ENCODE measurements at places on chromosomes 5 and 9.

GRCh38 chr5:37506722-37507121 is 127.6 kb downstream of the WDR70 start:
- no peak for DNase-seq

GRCh38 chr5:6812800-6813731 is 99.8 kb downstream of the TENT4A start:
- no peak for DNase-seq

DNA sequence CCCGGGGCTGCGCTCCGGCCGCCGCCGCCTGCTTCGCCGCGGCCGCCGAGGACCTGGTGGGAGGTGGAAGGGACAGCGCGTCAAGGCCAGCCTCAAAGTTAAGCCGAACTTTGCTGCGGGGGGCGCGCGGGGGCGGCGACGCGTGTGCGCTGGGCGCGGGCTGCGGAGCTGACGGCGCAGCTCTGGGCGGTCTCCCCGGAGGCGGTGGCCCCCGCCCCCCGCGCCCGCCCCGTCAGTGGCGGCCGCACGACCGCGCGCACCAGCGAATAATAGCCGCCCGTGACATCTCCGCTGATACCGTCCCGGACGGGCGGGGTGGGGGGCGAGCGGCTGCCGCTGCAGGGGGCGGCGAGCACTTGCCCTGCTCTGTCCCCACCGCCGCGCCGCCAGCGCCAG is 579 bp upstream of the FAM78A start:
- DNase-seq = no peak

DNA sequence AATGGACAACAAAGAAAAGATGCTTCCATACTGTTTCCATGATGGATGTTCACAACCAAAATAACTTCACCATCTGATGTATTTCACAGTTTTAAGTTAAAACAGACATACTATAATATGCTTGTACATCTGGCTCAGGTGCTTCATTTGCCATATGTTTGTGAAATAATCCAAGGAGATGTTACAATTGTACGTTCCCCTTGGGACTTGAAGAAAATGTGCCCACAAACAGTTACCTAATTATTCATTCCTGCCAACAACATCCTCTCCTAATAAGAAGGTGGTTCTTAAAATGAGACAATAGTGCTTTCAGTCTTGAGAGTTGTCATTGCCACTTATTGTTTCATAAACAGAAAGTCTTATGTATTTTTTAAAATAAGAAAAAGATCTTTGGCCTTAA is 33.1 kb upstream of the SMARCA2 start:
- DNase-seq = no peak

GRCh38 chr5:132226516-132227234 is 978 bp downstream of the P4HA2 start:
- DNase-seq = no peak

GRCh38 chr9:129270205-129270604 is 92.1 kb upstream of the IER5L start:
- DNase-seq = peak; percentile 43

- no peak for DNase-seq
Observed at GRCh38 chr5:168916266-168916665, 337.1 kb upstream of the PANK3 start.

DNA sequence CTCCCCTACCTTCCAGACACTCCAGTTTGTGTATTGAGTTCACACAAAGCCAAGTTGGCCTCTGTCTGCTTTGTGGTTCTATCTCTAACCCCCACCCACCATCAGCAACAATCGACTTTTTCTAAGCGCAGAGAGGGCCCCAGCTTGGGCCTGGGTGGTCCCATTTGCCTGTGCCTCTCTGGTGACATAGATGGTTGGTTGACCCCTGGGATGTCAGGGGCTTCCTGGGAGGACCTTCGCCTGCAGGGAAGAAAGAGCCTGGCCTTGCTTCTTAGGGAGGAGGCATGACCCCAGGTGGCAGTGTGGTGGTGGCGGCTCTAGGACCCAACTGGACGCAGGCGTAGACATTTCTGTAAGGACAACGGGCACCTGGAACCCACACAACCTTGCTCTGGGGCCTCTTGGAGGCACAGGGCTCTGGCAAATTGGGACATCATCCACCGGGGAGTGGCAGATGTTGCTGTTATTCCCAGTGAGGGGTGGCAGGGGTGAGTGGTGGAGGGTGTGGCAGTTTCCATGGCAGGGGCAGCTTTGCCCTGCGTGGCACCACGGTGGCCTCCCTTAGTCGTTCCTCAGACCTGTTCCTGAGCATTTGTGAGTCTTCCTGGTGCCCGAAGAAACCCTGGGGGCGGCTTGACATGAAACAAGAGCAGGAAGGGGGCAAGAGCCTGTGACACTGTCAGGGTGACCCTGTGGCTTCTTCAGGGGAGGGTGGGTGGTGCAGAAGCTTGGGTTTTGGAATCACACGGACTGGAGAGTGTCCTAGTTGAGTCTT is 171.0 kb upstream of the IER5L start:
- no peak for DNase-seq
